ENCODE measurements at places on chromosomes 2 and 18.

GRCh38 chr2:10149635-10150034 is 27.1 kb downstream of the RRM2 start:
- no peak for DNase-seq

DNA sequence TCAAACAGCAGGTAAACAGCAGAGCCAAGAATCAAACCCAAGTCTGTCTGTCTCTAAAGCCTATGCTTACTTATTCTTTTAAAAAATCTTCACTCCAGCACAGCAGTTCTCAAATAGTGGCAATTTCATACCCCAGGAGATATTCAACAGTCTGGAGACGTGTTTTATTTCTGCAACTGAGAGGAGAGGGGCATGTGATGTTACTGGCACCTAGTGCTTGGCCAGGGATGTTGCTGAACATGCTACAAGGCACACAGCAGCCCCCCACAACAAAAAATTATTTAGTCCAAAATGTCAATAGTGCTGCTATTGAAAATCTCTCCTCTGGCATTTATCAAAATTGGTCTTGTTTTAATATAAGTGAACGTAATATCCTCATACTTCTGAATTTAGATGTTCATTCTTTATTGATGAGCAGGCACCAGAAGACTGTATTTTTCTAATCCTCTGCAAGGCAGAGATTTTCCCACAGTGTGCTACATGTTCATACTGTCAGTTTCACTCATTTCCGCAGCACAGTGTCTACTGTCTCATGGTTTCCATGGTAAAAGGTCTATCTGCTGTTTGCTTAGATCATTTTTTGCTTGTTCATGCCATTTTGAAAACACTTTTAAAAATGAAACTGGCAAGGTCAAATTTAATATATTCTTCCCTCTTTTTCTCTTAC is 90.5 kb downstream of the LRATD1 start:
- DNase-seq: no peak

DNA sequence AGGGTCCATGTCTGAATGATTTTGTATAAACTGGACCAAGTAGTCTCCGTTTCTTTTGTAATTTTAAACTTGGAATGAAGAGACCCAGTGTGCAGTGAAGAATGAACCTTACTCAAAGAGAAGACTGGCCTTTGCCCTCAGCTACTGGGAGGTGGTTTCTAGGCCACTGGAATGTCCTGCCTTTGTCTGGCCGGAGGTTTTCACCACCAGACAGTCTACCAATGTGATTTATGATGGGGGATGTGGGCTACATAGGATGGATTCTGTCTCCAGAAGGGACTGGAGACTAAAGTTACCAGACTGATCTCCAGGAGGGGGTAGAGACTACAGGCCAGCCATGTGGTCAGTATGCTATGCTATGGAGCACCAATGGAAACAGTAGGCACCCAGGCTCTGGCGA is 42.8 kb upstream of the RAB31 start:
- no peak for DNase-seq

DNA sequence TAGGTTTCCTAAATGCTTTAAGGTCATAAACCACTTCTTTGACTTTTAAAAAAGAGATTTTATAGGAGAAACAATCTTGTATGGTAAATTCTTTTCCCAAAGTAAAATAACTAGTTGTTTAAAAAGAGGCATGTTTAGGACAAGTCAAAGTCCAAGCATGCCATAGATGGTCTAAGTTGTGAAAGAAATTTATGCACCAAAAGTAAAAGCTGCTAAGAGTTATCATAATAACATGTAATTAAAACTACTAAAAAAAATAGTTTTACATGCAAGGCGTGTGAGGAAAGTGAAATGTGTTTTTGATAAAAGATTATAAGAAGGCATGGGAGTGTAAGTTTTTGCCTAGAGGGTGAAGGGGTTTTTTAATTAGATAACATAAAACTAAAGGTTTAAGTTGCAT is 22.5 kb downstream of the FAM210A start:
- no peak for DNase-seq

GRCh38 chr2:121558329-121558728 is 27.6 kb downstream of the RNU4ATAC start:
- DNase-seq: no peak

- no peak for DNase-seq
Measured at GRCh38 chr2:189959450-189959849, 103.1 kb downstream of the MSTN start.

DNA sequence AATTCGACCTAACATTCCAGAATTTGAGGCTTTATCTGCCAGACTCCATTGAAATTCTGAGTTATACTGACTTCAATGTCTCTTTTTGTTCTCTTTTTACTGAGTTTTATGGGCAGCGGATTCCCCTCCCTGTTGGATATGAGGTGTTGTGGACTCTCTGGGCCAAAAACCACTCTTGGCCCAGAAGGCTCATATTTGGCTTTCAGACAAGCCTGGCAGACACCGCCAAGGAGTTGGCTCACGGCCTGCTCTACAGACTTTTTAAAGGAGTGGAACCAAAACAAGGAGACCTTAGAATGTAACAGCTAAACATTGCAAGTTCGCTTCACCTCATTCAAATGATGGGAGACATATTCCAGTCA is 206.4 kb upstream of the NCKAP5 start:
- DNase-seq: no peak

DNA sequence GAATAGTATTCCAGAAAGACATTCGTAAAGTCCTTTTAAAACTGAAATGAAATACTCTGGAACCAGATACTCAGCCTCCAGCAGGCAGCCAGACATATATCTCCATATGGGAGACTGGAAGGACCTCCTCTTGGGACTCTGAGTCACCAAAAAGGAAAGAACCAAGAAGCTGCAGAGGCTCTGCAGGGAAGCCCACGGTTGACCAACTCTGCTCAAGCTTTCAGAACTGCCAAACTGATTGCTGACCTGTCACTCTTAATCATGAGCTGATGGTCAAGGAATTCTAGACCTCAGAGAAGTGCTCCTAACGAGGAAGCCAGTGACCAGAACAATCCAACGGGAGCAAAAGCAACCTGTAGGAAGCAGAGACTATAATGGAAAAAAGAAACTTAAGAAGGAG is 434.7 kb downstream of the EIPR1 start:
- no peak for DNase-seq

DNA sequence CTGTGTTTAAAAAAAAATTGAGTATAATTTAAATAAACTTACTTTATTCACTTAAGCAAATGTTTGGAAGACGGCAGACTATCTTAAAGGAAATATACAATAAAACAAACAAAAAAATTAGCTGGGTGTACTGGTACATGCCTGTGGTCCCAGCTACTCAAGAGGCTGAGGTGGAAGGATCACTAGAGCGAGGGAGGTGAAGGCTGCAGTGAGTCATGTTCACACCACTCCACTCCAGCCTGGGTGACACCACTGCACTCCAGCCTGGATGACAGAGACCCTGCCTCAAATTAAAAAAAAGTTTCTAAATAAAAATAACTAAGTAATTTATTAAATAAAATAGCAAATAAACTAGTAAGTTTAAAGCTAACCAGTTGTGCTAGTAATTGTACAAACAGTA is 7.5 kb downstream of the PUM2 start:
- no peak for DNase-seq

- no peak for DNase-seq
Measured at GRCh38 chr2:171531291-171531690, 9.0 kb downstream of the CYBRD1 start.

GRCh38 chr2:55415300-55415699 is 4.4 kb downstream of the CCDC88A start:
- no peak for DNase-seq

GRCh38 chr2:23673830-23674679 is 252.9 kb downstream of the ATAD2B start:
- no peak for DNase-seq

DNA sequence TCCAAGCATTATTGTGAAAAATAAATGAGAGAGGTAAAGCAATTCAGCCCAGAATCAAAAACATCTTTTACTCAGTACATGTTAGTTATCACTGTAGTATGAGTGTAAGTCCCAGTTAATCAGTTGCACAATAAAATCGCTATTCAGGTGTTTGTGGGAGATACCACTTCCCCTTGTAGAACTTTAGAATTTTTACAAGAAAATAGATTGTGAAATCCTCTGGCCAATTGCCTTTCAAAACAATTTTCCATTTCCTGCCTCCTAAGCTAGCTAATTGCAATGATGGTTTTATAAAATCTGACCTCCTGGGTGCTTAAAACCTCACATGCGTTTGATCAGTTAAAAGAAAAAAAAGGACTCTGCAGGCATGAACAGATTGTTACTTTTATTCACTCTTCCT is 332.5 kb downstream of the PID1 start:
- DNase-seq: no peak

DNA sequence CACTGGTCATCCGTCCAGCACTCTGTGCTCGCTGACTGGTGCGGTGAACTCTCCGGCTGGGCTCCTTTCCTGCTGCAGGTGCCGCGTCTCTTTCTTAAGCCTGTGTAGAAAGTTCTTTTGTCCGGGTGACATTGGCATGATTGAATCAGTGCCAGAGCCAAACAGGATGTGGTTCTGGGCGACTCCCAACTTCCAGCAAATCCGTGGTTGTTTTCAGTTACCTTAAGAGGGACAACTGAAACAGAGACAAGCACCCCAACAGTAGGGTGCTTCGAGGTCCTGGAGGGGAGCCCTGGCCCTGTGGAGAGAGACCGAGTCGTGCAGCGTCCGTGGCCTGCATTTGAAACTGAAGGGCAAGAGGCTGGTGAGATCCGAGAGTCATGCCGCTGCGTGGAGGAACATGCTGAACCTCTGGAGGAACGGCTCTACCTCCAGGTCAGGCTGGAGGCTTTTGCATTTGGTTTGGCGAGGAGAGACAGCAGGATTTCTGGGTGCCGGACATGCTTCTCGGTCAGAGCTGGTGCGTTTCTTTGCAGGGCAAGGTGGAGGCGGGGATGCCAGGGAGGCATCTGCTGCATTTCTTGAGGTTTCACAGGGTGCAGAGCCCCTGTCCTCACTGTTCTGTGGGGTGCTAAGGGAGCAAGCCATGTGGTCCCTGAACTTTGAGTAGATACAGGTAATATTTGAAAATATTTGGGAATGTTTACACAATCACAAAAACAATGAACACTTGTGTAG is 26.8 kb downstream of the SH3BP4 start:
- no peak for DNase-seq

DNA sequence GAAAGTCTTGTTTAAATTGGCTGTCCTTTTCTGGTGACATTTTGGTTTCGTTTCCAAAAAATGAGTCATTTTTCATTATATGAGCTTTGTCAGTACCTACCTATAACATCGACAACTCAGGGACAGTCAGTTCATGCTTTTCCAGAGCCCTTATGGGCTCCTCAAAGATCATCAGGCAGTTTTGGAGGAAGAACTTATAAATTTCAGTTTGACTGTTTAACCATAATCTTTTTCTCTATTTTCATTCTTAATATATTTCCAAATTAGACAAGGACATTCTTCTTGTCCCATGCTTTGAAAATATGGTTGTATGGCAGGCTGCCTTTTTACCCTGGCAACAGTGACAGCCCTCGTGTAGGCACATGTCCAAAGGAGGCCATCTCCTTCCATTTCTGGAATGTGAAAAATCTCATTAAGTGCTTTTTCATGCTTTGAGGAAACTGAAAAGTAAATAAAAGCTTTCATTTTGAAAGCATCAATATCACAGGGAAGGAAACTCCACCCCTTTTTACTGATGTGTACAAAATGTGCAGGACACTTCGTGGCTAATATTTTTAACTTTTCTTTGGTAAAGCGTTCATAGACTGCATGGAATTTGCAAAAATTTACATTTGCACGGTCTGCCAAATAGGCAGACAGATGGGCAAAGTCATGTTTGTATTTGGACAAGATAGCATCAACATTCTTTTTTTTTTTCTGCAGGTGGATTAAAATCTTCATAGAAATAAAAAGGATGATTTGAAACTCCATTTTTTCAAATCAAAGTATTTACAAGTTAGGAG is 7.2 kb upstream of the PROC start:
- DNase-seq: no peak

- DNase-seq: no peak
Measured at GRCh38 chr2:208548700-208549099, 142.1 kb downstream of the PTH2R start.

DNA sequence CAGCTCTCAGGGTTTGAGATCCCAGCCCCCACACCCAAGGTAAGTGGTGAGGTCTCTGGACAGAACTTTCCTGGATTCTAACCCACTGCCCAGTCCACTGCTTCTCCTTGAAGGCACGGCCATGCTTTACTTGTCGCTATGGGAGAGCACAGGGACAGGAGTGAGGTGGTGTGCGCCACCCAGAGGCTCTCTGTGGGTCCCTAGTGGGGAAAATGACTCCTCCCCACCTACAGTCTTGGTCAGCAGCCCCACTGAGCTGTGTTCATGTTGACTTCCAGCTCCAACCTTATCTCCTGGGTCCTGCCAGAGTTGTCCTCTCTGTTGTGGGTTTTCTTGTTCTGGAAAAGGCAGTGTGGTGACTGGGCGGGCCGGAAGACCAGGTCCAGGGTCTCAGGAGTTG is 11.1 kb downstream of the TET3 start:
- no peak for DNase-seq

DNA sequence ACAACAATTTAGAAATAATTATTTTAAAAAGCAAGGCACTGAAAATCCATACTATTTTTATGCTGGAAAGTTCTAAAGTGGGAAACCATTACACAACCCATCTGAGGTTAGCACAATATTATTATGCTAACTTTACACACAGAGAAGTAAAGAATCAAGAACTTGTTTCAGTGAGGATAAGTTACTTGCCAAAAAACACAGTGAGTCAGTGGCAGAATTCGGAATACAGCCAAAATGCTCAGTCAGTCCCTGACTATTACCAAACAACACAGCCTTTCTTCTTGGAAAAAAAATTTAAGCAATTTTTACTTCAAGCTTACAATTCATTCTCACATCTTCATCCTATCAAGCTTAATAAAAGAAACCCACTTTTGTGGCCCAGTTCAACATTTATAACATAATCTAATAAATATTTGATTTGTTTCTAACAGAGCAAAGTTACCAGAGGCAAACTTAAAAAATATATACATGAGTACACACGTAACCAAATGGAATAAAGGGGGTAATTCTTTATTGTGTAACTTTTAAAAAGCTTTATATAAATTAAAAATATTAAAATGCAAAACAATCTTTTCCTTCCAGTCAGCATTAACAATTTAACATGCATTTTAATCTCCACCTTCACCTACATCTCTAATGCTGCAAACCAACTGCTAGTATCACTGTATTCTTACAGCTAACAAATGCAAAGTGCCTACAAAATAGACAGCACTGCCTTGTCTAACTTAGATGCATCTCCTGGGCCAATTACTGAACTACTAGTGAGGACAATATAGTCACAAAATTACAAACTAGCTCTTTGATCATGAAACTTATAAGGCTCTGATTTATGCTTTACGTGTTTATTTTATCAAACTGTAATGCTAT is 55.2 kb downstream of the CCDC88A start:
- DNase-seq: no peak

Data from suprapubic skin (tissue), 4 donors.